Esophagus squamous epithelium (tissue), 5 donors: ENCODE measurements at places on chromosomes 16 and 17.

DNA sequence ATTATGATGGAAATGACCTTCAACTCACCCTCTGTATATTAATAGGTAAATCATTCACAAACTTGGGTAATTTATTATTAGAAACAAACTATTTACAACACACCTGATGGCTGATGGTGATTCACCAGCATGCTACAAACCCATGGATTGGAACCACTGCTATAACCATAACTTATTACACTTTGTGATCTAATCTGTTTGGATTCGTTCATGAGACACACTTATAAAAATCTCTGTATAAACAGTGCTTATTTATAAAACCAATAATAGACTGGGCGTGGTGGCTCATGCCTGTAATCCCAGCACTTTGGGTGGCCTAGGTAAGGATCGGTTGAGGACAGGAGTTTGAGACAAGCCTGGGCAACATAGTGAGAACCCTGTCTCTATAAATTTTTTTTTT lies 16.0 kb downstream of the SMIM36 start:
- DNase-seq, result no peak

GRCh38 chr16:73172241-73172972 lies 124.5 kb upstream of the ZFHX3 start:
- DNase-seq, result no peak

GRCh38 chr16:47667956-47668355 lies 206.8 kb downstream of the PHKB start:
- no peak for DNase-seq

DNA sequence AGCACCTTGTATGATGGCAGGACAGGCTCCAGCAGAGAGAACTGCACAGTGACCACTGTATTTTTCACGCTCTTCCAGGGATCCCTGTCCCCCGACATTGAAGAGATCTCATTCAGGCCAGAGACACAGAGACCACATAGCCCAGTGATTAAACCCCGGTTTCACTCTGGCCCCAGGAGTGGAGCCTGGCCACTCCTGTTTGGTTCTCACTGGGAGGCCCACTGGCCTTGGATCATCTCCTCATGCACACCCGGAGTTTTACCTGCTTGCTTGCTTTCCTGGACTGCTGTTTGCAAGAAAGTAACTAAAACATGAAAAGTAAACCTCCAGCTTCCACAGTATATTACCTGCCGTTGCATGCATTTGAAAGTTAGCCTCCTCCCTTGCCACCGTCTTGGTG lies 13.2 kb upstream of the CLEC18C start:
- DNase-seq, result no peak

- no peak for DNase-seq
These were observed 234.8 kb upstream of the RPL38 start for GRCh38 chr17:73968680-73969079.

GRCh38 chr17:81040791-81041337 lies 5.9 kb downstream of the BAIAP2 start:
- DNase-seq, result no peak

- no peak for DNase-seq
These were observed 66.7 kb downstream of the PIGL start for GRCh38 chr17:16283705-16284104.

DNA sequence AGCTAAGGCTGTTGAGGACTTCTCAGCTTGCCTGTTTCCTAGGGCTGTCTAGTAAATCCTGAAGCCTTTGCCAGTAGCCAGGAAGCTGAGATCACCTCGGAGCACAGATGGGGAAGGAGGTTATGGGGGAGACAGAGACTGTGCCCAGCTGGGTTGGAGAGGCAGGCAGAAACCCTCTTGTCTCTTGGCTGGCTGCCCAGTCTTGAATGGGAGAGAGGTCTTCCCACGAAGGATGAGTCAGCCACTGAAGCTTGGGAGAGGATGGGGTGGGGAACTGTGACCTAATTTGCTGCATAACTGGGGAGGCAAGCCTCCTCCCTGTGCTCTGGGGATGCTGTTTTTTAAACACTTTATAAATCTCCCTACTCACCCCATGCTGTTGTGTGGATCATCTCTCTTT lies 69.8 kb downstream of the SHISA9 start:
- DNase-seq, result no peak

GRCh38 chr16:2897110-2897509 lies 14.1 kb downstream of the FLYWCH2 start:
- no peak for DNase-seq

DNA sequence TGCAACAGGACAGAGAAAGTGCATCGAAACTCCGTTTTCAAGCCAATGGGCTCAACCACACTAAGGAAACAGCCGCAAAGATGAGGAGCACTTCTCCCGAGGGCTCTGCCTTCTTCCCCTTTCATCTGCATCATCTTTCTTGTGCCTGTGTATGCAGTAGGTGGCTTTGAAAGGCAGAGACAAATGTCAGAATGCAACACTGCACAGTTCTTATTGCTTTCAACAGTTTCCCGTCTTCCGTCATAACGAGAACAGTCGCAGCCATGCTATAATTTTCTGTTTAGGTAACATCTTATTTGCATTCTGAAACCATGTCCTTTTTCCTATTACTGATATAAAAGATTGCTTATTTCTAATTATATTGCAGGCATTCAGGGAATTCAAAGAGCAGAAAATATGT lies 205.2 kb downstream of the SLC39A11 start:
- no peak for DNase-seq
